Muscle of back (tissue), 13 donors: ENCODE measurements at places on chromosomes 7 and 10. TPM values are rescaled to one million over a fixed set of nuclear protein-coding genes. Genes with fewer than 3 reads are reported as not detected.

The ZNF736 gene
- polyA plus RNA-seq = 7.4 TPM

- peak; percentile 35 for DNase-seq
Measured at GRCh38 chr10:90857635-90858460, at the start of gene HTR7. Gene HTR7, minus strand, starts transcription at chr10:90858039. Its CDS starts 368 bp downstream, at chr10:90857671.

GRCh38 chr7:28062197-28062991 lies 118.2 kb downstream of the JAZF1 start:
- peak; percentile 86 for DNase-seq

The TAS2R5 gene
- 2.9 TPM for polyA plus RNA-seq

DNA sequence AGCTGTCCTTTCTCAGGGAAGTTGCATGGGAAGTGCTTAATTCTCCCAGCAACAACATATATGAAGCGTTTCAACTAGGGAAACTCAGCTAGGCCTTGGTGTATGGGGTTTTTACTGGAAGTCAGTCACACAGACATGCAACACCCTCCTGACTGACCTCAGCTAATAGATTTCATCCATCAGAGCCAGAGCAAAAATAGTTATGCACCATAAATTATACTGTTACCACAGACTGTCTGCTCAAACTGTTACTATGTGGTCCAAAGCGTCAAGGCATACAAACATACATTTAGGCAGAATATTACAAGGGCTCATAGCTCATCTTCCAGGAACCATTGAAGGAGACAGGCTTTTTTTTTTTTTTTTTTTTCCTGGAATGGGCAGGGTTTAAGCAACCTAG lies 417.9 kb downstream of the ANKRD7 start:
- DNase-seq = no peak

DNA sequence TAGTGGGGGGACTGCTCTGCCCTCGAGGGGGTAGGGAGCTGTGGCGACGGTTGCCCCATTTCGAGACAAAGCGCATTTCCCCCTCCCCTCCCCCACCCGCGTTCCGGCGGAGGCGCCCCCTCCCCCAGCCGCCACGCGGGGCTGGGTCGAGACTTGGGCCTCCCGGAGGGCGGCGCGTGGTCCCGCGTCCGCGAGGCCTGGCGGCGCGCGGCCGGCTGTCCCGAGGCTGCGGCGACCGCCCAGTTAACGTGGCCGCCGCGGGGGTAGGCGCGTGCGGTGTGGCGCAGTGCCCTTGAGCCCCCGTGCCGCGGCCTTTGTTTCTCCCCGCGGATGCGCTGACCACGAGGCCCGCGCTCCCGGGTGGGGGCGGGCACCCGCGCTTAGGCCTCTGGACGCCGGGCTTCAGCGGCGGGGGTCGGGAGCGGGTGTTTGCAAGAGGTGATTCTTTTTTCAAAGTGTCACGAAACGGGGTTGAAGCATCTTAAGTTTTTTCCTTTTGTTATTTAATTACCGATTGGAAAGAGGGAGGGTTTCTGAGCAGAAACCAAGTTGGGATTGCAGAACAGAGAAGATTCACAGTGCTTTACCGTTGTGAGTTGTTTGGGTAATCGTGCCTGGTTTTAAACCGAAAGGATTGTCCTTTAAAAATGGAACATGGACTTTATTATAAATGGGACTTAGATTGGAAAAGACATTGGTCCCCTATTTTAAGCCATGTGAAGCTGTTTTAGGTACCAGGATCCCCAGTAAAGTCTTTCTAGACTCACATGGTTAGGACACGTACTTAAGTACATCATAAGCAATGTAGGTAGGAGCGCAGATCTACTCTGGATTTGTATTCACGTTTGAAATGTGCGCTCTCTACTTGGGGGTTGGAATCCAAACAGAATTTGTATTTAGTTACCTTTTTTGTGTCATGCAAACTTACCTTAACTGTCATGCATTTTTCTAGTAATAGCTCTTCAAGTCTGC lies 760 bp downstream of the CBX3 start:
- peak; percentile 37 for DNase-seq

The PAOX gene
- 5.4 TPM for polyA plus RNA-seq
